Glomerular endothelial cell (primary cell): ENCODE measurements at places on chromosomes 1 and 21. TPM values are rescaled to one million over a fixed set of nuclear protein-coding genes. Genes with fewer than 3 reads are reported as not detected.
A peak's percentile ranks its signal among the peaks of the same experiment; 100 is the strongest.

DNA sequence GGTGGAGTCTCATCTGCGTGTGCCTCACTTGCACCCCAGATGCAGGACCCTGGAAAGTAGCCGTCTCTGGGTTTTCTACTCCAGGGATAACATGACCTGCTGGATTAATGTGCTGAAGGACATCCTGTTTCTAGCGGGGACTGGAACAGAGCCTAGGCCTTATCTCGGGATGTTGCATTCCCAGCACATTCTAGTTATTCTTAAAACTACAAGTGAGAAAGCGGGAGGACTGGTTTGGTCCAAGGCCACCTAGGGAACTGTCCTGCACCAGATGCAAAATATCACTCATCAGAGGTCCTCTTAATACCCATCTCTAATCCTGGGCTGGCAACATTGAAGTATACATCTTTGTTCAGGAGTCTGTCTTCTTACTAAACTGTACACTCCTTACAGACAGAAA is 179.9 kb downstream of the ZC3H11B start:
- DNase-seq, result no peak

GRCh38 chr1:228391411-228392020 is 15.1 kb downstream of the TRIM11 start:
- DNase-seq, result no peak

DNA sequence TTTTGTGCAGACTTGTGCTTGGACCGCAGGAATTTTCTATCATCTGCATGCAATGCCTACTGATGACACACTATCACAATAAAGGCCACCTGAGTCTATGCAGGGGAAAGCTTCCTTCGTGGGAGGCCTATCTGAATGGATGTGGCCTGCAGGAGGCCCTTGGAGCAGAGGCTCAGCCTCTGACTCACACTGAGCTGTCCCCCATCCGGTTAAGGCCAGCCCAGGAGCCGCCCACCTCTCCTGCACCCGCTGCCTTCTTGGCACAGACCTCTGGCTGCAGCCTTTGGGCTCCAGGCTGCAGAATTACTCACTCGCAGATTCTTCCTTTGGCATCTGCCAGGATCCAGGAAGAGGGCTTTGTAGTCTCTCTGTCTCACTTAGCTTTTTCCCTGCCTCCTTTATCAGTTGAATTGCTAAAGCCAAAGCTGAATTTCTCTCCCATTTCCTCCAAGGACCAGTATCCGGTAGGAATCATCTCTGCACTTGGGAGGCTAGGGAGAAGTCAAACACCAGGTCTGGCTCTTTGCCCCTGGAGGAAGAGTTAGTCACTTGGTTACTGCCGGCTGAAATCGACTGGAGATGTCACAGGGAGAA is 65.1 kb upstream of the JUN start:
- DNase-seq, result peak; percentile 95

GRCh38 chr1:185479796-185480195 is 162.8 kb upstream of the IVNS1ABP start:
- no peak for DNase-seq

DNA sequence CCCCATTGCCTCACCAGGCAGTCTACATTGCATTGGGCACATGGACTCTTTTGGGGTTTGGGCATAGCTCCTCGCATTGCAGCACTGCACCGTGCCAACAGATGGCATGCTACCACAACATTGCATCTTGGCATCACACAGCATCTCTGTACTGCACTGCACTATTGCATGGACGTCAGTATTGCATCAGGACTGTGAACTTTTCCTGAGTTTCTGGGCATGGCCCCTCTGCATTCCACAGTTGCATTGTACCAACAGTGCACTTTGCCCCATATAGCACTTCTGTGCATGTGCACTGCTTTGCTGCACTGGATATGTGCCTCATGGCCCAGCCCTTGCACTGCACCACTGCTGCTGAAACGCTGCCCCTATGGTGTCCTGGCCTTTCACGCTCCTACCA is 9.6 kb downstream of the PTPRU start:
- DNase-seq, result no peak

- DNase-seq, result no peak
Observed at GRCh38 chr1:224696891-224697765, 81.0 kb downstream of the CNIH3 start.

GRCh38 chr1:244974550-244974949 is 110.2 kb upstream of the HNRNPU start:
- DNase-seq, result no peak

- DNase-seq, result no peak
Observed at GRCh38 chr1:16498573-16499413, 15.3 kb downstream of the RNU1-1 start.

Gene CNN3
- 267 and 275 TPM in 2 replicates for total RNA-seq

- DNase-seq, result no peak
Observed at GRCh38 chr1:54804471-54805132, 3.5 kb upstream of the TTC22 start.

Gene AGBL4
- not detected in 2 replicates for total RNA-seq

DNA sequence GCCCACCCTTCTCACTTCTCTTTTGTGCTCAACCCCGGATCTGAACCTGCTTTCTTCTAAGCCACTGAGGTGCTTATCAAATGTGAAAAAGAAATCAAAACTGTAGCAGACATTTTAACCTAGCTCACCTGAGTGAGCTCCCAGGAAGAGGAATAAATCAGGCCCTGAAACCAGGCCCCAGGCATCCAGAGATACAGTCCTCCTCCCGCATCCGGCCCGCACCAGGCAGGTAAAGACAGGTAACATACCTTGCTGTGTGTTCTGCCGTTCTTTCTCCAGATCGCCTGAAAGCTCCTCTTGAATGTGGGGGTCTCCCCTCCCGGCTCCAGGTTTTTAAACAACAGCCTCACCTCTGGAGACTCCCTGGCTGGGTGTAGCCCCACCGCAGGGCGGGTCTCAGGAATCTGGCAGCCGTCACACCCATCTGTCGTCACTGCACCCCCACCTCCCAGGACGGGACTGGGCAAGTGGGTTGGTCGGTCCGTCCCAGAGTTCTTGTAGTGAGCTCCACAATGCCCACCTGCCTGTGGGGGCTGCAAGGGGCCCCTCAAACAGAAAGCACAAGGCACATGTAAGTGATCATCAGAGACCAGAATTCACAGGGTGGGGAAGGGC is at the start of gene LAMB3:
Gene LAMB3 (minus strand): TSS at position 305 of the 615 bp plus-strand sequence. CDS start 1,481 bp downstream, outside the sequence.
- DNase-seq, result no peak

DNA sequence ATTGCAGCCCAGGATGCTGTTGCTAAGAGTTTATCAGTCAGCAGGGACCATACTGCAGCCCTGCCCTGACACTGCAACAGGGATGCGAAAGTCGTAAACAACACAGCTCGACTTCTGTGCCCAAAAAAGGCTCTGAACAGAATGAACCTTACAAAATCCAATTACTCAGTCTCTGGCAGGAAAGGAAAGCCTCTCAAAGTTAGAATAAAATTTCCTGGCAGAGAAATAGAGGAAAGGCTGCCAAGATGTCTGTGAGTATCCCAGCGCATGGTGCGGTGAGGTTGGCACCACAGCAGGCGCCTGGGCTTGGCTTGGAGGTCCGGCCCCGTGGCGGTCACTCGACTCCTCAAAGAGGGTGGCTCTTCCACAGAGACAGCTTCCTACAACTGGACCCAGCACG is 185.8 kb downstream of the PCP4 start:
- no peak for DNase-seq

Gene OR2L8
- not detected in 2 replicates for total RNA-seq

DNA sequence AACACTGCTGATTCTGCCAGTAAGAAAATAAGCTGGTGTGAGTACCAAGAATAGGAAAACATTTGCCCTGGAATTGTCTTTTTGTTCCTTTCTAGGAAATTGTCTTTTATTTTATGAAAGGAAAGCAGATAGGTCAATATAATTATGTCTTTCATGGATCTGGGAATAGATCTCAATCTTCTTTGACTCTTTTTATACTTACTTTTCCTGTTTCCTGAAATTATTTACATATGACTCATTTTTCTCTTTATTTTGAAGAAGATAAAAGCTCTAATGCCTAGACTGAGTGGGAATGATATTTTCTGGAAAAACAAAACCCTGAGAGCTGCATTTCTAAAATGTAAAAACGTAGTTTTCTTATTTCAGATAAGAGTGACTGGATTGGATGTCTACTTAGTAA is 100.1 kb downstream of the MAN1A2 start:
- no peak for DNase-seq

Gene AMY1A
- not detected in 2 replicates for total RNA-seq
